A549 (cell line): ENCODE measurements at places on chromosomes 5 and 9.
A peak's percentile ranks its signal among the peaks of the same experiment; 100 is the strongest.

DNA sequence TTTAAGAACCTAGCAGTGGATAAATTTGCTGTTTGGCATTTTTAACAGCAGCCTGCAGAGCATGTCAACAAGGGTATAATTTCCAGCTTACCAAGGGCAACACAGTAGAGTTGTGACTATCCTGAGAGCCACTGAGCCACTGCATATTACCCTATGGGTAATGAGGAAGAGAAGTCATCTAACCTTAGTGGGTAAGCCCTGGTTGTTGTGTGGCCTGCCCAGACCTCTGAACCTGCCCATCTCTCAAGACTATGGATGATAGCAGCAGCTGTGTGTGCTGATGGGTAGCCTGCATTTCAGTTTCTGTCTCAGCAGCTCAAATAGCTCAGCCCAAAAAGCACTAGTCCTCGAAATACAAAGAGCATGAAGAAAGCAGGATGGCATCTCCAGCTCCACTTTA lies 56.1 kb upstream of the PIP5K1B start:
- DNase-seq = no peak

GRCh38 chr5:150279330-150280020 lies 10.1 kb downstream of the CAMK2A start:
- DNase-seq = no peak

- no peak for DNase-seq
Observed at GRCh38 chr9:116275418-116276195, 122.0 kb downstream of the PAPPA start.

GRCh38 chr9:114039484-114039883 lies 38.6 kb downstream of the AMBP start:
- DNase-seq = no peak

- peak; percentile 4 for DNase-seq
Observed at GRCh38 chr5:92644266-92644886, 936.6 kb downstream of the NR2F1-AS1 start.

DNA sequence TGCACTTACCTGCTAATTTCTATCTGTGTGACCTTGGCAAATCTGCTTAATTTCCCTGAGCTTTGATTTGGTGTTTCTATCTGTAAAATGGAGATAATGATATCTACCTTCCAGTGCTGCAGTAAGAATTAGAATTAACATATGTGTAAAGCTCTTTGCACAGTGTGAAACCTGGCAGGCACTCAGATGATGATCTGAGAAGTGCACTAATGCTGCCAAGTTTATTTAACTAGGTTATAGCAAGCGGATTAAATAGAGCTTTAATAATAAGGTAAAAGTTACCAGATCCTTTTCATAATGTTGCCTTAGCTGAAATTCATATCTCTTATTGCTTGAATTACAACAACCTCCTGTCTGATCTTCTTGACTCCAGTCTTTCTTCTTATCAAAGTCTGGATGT lies 315.3 kb upstream of the CD180 start:
- DNase-seq = no peak

- DNase-seq = no peak
Observed at GRCh38 chr9:78437296-78437695, 140.4 kb downstream of the PSAT1 start.

- no peak for DNase-seq
Observed at GRCh38 chr9:118782790-118783463, 586.3 kb downstream of the BRINP1 start.

- DNase-seq = peak; percentile 31
Observed at GRCh38 chr9:98523231-98523901, 185.4 kb downstream of the GABBR2 start.

DNA sequence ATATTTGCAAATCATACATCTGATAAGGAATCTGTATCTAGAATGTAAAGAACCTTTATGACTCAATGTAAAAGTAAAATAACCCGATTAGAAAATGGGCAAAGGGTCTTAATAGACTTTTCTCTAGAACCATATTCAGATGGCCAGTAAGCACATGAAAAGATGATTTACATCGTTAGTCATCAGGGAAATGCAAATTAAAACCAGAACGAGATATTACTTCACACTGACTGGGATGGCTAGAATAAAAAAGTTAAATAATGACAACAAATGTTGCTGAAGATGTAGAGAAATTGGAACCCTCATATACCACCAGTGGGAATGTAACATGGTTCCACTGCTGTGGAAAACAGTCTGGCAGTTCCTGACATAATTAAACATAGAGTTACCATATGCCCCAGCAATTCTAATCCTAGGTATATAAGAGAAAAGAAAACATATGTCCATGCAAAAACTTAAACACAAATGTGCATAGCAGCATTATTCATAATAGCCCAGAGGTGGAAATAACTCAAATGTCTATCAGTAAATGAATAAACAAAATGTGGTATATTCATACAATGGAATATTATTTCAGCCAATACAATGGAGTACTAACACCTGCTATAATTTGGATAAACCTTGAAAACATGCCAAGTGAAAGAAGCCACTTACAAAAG lies 100.4 kb upstream of the MAMDC2 start:
- no peak for DNase-seq

DNA sequence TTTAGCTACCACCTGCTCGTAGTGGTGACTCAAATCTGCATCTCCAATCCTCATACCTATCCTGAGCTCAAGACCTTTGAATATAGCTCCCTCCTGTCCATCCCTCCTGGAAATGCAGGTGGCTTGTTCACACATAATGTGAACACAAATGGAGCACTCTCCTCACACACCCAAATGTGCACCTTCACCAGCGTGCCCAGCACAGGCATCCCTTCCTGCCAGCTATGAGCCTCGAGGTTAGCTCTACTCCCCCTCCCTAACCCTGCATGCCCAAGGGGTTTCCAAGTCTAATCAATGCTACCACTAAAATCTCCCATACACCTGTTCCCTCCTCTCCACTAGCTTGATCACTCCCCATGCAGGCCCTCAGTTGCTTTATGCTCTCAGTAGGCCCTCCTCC lies 2.2 kb upstream of the TGFBI start:
- no peak for DNase-seq

- DNase-seq = peak; percentile 55
Observed at GRCh38 chr9:33466565-33467495, 6.9 kb downstream of the NOL6 start.
